ENCODE measurements at places on chromosomes 6 and 20. TPM values are rescaled to one million over a fixed set of nuclear protein-coding genes. Genes with fewer than 3 reads are reported as not detected.

The LST1 gene
- 35.4 TPM for polyA plus RNA-seq

The MTFR2 gene
- polyA plus RNA-seq = 2.6 TPM

The SEC23B gene
- polyA plus RNA-seq = 29.0 TPM

The DEFB132 gene
- not detected for polyA plus RNA-seq

The SPATA25 gene
- polyA plus RNA-seq = 0.50 TPM

The MCCD1 gene
- polyA plus RNA-seq = not detected

The RFX6 gene
- polyA plus RNA-seq = 1.6 TPM

DNA sequence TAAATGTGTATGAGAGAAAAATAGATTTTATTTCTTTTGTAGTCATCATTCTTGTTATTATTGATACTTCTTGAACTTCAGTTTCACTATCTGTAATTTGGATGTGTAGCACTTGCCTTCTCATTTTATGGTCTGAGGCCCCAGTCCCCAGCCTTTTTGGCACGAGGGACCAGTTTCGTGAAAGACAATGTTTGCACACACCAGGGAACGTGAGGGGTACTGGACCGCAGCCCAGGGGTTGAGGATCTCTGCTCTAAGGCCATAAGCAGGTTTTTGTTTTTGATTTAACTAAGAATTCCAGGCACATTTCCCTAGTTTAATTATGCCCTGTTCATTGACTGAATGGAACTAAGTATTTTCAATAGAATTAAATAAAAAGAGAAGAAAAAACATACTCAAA is 261.5 kb downstream of the BMP2 start:
- no peak overlapping the region for H3K27ac ChIP-seq
- H3K36me3 ChIP-seq = no peaks in the 10 kb centered on the region
- DNase-seq = no peak
- no peak overlapping the region for H3K4me3 ChIP-seq
- H3K4me1 ChIP-seq = no peaks in the 10 kb centered on the region

- H3K36me3 ChIP-seq = no peaks in the 10 kb centered on the region
- H3K27ac ChIP-seq = no peak overlapping the region
Measured at GRCh38 chr6:119736296-119737021, 386.9 kb upstream of the MAN1A1 start.

DNA sequence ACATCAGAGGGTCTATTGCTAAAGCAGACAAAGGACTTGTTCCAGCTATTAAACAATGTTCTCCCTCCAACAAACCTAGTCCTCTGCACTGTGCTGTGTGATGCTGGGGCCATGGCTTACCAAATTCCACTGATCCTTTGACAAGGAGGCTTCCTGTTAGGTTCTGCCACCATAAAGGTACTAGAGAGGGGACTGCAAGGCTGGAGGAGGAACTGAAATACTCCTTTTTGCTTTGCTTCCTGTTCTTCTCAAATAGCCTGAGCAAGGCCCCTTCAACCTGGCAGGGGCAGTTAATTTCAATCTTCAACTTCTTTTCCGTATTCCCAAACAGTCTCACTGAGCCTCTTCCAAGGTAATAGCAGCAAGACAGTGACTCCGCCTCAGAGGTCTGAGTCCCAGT is 286.4 kb upstream of the IRAK1BP1 start:
- H3K36me3 ChIP-seq = no peaks in the 10 kb centered on the region
- H3K4me1 ChIP-seq = no peaks in the 10 kb centered on the region

DNA sequence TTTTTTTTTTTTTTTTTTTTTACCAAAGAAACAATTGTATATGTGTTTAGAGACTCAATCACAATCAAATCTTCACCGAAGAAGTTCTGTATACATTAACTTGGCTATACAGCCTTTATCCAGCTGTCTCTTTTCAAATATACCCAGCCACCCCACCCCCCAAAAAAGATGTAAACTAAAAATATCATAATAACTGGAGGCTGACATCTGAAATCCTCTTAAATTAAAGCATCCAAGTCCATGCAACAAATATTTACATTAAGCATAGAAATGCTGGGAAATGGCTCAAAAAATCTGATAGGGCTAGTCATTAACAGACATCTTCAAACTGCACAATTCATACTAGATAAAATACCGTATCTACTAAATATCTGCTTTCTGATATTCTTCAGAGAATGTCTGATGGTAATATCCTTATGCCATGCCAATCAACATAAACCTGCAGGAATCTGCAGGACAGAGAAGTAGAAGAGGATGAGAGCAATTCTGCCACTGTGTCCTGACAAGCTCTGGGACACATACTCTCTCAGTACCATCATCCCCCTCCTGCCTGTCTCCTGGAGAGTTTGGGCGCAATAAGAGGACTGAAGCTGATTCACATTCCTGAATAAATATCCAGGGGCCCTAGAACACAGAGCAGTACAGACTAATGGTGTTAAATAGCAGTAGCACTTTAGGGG is 152.4 kb downstream of the KIF6 start:
- peaks cover 6% of the 10 kb centered on the region for H3K4me1 ChIP-seq
- no peak overlapping the region for H3K4me3 ChIP-seq
- no peaks in the 10 kb centered on the region for H3K36me3 ChIP-seq
- DNase-seq = no peak
- H3K27me3 ChIP-seq = no peaks in the 10 kb centered on the region
- no peak overlapping the region for H3K27ac ChIP-seq

DNA sequence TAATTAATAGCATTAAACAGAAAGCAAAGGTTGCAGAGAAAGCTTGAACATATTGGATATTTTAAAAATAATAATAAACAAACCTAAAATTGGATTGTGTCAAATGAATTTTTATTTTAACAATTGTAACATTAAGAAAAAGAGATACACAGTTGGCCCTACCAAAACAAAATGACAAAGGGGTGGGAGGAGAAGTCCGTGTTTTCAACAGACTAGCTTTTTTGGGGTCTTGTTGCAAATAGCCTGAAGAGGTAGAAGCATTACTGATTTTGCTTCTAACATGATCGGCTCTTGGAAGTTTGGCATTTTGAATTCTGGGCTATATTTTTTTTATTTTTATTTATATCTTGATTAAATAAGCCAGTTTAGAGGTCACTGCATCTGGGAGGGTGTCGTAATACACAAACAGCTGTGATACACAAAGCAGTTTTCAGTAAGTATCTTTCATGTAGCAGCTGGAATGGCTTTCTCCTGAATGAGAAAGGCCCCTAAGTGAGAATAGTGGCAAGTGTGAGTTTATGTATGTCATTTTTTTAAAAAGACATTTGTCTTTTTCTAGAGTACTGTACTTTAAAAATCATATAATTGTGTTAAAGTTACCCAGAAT is 85.5 kb upstream of the ZNF217 start:
- no peak overlapping the region for H3K4me3 ChIP-seq
- H3K36me3 ChIP-seq = no peaks in the 10 kb centered on the region
- DNase-seq = peak; percentile 49
- H3K27me3 ChIP-seq = no peaks in the 10 kb centered on the region
- peaks cover 21% of the 10 kb centered on the region for H3K4me1 ChIP-seq

DNA sequence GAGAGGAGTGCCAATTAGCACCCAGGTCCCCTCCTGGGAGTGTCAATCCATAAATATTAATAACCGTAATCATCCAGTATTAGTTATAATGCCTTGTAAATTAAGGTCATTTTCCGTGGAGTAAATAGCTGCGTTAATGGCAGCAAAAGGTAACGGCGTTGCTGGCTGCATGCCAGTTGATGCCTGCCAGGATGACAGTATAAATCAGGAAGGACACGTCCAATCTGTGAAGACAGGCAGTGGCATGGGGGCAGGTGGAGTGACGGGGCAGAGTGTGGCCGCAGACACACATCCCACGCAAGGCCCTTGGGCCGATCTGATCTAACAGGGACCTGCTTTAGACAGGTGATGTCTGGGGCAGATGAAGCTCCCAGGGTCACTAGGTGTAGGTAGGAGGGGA is 49.1 kb downstream of the KCNB1 start:
- no peaks in the 10 kb centered on the region for H3K36me3 ChIP-seq
- H3K4me3 ChIP-seq = no peak overlapping the region
- no peak for DNase-seq
- H3K4me1 ChIP-seq = no peaks in the 10 kb centered on the region

- DNase-seq = no peak
- no peaks in the 10 kb centered on the region for H3K36me3 ChIP-seq
- H3K27me3 ChIP-seq = no peaks in the 10 kb centered on the region
Measured at GRCh38 chr20:64236137-64237088, 19.1 kb upstream of the PCMTD2 start.

GRCh38 chr6:41122373-41122772 is 31.8 kb downstream of the TREML1 start:
- no peak for DNase-seq
- no peak overlapping the region for H3K4me3 ChIP-seq
- peaks cover 38% of the 10 kb centered on the region for H3K36me3 ChIP-seq

DNA sequence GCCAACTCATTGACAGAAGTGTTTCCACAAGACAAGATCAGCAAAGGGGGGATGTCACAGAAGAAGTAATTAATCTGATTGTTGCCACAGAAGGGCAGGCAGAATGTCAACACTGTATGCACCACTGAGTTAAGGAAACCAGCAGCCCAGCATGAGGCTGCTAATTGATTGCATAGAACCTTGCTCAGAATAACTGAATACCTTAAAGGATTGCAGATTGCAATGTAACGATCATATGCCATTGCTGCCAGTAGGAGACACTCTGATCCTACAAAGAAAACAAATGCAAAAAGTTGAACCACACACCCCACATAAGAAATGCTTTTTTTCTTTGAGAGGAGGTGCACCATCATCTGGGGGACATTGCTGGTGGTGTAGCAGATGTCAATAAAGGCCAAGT is 13.1 kb downstream of the OR5V1 start:
- no peak for DNase-seq
- no peaks in the 10 kb centered on the region for H3K4me1 ChIP-seq
- no peak overlapping the region for H3K27ac ChIP-seq
- H3K4me3 ChIP-seq = no peak overlapping the region

GRCh38 chr20:45538209-45538799 is 978 bp downstream of the WFDC6 start:
- no peak overlapping the region for H3K27ac ChIP-seq
- H3K36me3 ChIP-seq = no peaks in the 10 kb centered on the region
- no peaks in the 10 kb centered on the region for H3K4me1 ChIP-seq
- H3K4me3 ChIP-seq = no peak overlapping the region
- H3K27me3 ChIP-seq = no peaks in the 10 kb centered on the region

- H3K4me3 ChIP-seq = no peak overlapping the region
- no peaks in the 10 kb centered on the region for H3K27me3 ChIP-seq
- no peaks in the 10 kb centered on the region for H3K36me3 ChIP-seq
- H3K27ac ChIP-seq = no peak overlapping the region
Measured at GRCh38 chr20:44460795-44461141, 14.9 kb upstream of the TTPAL start.

Measured in stomach (tissue), 19 donors.